Mammary microvascular endothelial cell (primary cell): ENCODE measurements at places on chromosomes 3 and 15. TPM values are rescaled to one million over a fixed set of nuclear protein-coding genes. Genes with fewer than 3 reads are reported as not detected.

The RETNLB gene
- total RNA-seq = not detected in 2 replicates

The ATG7 gene
- 55.0 and 58.2 TPM in 2 replicates for total RNA-seq

The IFT122 gene
- 12.9 and 17.1 TPM in 2 replicates for total RNA-seq

The ESYT3 gene
- total RNA-seq = 0.05 and 0.07 TPM in 2 replicates

The KLF15 gene
- total RNA-seq = 0.27 and 1.0 TPM in 2 replicates

The LMAN1L gene
- not detected in 2 replicates for total RNA-seq

The SST gene
- not detected in 2 replicates for total RNA-seq

The FSTL1 gene
- total RNA-seq = 244 and 258 TPM in 2 replicates

The PPP1R14D gene
- total RNA-seq = not detected in 2 replicates

The PFN2 gene
- total RNA-seq = 6.8 and 10.8 TPM in 2 replicates

The CTDSPL gene
- 14.7 and 16.1 TPM in 2 replicates for total RNA-seq

The SLC24A5 gene
- total RNA-seq = not detected in 2 replicates

The ITIH1 gene
- not detected in 2 replicates for total RNA-seq
